Fibroblast of lung (primary cell): ENCODE measurements at places on chromosomes 6 and 20. TPM values are rescaled to one million over a fixed set of nuclear protein-coding genes. Genes with fewer than 3 reads are reported as not detected.

NKX2-2 gene
- not detected in 2 replicates for polyA plus RNA-seq

DNA sequence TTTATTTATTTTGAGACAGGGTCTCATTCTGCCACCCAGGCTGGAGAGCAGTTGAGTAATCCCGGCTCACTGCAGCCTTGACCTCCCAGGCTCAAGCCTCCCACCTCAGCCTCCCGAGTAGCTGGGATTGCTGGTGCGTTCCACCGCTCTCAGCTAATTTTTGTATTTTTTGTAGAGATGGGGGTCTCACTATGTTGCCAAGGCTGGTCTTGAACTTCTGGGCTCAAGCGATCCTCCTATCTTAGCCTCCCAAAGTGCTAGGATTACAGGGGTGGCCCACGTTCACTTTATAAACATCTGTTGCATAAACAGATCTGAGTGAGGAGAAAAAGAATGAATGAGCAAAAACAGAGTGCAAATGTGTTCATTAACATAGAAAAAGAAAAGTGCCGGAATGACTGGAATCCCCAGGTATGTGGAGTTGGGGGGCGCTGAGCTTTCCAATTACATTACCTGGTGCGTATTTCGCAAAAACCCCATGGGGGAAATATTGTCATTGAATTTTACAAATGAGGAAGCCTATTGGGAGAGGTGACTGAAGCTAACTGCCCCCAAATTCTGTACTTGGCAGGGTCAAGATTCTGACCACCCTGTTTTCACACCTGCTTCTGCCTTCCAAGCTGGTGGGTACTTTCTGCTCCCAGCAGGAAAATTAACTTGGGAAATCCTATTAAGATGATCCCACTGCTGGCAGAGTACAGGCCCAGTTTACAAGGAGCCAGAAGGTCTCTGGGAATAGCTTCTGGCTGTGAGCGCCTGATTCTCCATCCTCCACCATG lies 207.7 kb upstream of the JARID2 start:
- no peak for DNase-seq

DNA sequence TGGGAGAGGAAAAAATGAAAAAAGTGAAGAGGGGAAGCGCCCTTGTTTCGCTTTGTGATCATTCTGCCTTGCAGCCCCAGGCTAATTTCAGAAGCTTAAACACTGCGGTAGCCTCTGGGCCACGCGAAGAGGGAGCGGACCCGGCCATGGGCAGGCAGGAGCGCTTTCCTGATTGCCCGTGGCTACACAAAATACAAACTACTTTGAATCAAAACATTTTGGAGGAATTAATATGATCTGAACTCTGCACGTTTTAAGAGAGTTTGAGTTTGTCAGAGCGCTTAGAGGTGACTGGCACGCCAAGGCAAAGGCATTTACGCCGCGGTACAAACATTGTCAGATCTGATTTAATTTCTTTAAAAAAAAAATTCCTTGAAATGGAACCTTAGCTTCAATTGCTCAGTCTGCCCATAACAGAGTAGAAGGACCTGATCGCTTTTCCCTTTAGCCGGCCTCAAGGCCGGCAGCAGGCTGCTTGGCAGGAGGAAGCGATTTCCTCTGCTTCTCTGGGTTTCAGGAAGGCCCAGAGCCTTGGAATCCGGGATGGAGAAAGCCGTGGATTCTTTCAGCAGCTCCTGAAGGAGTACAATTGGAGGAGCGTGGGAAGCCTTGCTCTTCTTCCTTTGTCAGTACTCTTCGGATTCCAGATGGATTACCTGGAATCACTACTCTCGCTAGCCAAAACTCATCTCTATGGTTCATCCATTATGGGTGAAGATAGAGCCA lies 9.7 kb downstream of the TFAP2D start:
- DNase-seq, result no peak

GRCh38 chr6:156778454-156779205 lies 1.5 kb downstream of the ARID1B start:
- DNase-seq, result peak; percentile 56

GRCh38 chr20:62198496-62198895 lies 15.7 kb downstream of the MTG2 start:
- no peak for DNase-seq

UNC93A gene
- polyA plus RNA-seq, result not detected in 2 replicates
